ENCODE measurements at places on chromosomes 6 and 20. TPM values are rescaled to one million over a fixed set of nuclear protein-coding genes. Genes with fewer than 3 reads are reported as not detected.

DNA sequence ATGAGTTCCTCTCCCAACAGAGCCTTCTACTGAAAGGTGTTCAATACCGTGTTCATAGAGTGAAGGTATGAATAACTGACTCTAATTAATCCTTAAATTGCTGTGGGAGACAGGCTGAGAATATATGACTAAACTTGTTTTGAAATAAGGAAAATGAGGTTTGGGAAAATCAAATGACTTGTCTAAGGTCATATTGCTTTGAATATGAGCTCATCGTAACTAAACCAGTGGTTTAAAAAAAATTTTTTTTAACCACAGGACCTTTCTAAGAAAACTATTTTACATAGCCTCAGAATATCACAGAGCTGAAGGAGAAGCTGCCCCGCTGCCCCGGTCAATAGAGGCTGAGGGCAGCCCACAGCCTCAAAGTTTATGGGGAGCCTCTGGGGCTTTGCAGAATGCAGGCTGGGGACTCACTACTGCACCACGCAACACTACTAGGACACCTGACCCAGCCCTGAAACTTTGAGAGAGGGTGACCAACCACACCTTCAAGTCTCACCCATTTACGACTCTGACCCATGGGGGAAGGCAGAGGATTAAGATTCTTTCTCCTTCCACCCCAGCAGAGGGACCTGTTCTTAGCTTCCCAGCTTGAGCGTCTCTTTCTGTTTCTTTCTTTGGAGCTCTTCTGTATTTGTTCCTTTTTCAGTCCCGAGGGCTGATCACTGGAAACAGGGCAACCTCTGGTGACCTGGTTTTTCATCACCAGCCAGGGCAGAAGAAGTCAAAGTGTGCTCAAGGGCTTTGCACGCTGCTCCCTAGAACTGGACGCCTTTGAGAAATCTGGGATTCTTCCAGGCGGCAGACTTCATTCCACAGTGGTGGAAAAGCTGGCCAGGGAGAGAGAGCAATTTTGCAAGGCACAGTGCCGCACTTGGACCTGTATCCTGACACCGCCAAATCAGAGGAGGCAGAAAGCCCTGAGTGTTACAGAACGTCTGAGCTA is 220.2 kb downstream of the ATXN1 start:
- DNase-seq, result no peak

- DNase-seq, result no peak
Observed at GRCh38 chr6:143200167-143200770, 139.6 kb downstream of the AIG1 start.

The RNF182 gene
- total RNA-seq, result 0.09 TPM

- no peak for DNase-seq
Observed at GRCh38 chr6:55320696-55321086, 6.6 kb upstream of the GFRAL start.

The COL20A1 gene
- not detected for total RNA-seq

All from mucosa of descending colon (tissue), 3 donors.